Aorta (tissue), 5 donors: ENCODE measurements at places on chromosomes 2 and 18. TPM values are rescaled to one million over a fixed set of nuclear protein-coding genes. Genes with fewer than 3 reads are reported as not detected.

ASXL3 gene
- 4.3 TPM for total RNA-seq

APCDD1 gene
- 7.6 TPM for total RNA-seq

PTPN2 gene
- total RNA-seq, result 52.9 TPM

PTPRN gene
- not detected for total RNA-seq

GRCh38 chr2:135945526-135945925 is 39.9 kb downstream of the DARS1 start:
- no peak for DNase-seq

DNA sequence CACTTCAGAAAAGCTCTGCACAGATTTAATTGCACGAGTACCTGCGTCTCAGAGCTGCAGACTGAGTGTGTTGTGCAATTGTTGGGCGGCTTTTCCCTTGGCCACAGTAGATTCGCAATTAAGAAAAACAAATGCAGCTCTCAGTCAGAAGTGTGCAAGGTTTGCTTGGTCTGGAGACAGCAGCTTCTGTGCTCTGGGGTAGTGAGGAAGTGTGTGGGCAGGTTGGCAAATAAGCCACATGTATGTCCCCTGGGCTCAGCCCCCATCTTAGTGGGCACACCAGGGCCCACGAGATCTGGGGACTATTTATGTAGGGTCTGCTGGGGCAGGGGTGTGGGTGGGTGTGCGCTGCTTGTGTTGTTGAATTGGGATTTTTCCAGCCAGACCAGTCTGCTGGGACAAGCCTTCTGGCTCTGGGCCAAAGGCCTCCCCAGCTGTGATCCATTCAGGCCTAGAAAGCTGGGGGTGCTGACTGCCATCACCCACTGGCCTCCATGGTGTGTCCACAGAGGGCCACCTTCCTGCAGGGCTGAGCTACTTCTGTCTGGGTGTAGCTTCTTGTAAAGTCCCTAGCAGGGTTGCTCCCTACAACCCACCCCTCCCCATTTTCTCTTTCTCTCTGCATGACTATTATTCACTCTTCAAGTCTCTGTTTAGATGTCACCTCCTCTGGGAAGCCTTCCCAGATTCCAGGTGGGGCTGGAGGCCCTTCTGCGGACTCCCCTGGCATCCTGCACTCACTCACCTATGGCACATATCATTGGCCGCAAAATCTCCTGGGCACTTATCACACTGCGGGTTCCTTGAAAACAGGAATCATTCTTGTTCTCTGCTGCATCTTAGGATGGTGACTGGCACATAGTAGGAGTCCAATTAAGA is 67.8 kb downstream of the ODC1 start:
- no peak for DNase-seq

DNA sequence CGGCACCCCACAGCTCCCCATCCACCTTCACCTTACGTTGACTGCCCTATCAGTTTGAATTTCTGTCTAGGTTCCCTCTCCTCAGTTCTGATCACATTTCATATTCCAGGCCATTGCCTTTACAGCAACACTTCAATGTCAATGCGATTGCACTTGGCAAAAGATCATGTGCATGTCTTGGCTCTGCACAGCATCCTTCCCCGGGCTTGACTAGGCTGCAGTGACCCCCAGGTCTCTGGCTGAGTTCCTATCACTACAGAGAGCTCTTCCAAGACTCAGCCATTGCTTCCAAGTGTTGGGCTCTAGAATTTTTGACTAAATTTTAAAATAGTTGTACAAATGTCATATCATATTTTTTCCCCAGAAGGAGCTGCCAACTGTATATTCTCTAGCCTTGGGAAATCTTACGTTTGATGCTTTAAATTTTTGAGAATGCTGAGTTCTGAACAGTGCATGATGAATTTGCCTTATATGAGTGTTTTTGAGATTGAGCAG is 103.8 kb upstream of the NEDD4L start:
- DNase-seq, result no peak

- DNase-seq, result no peak
These were observed 20.2 kb downstream of the EPHA4 start for GRCh38 chr2:221551864-221552263.

DNA sequence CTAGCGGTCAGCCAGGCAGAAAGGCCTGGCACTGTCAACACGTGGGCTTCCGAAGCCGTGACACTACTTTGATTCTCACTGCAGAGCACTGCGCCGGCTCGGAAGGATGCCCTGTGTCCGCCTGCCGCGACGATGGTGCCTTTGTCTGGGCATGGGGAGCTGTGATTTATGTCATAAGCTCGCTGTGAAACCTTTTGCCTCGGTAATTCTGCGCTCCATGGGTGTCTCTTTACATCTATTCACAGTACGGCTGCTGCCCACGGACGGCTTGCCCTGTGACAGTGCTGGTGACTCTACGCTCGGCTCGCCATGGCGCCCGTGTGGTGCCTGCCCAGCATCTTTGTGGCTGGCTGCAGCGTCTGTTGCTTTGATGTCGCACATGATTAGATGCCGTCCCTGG is 43.1 kb upstream of the GBX2 start:
- no peak for DNase-seq

- DNase-seq, result no peak
These were observed 36.4 kb downstream of the METTL4 start for GRCh38 chr18:2534906-2535305.
